ENCODE measurements at places on chromosomes 4 and X.

DNA sequence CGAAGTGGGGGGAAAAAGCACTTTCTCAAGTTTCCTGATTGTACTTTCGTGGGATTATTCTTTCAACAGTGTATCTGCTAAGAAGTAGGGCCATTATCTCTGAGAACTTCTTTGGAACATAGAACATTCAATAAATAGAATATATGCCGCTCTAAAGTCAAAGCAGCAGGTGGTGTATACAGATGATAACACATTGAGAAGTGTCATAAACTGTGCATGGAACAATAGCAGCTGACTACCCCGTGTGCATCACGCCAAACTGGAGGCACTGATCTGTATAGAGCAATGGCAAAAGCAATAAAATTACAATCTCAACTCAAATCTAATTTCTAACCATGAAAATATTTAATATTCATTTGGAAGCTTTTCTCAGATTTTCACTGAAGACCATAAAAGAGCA, 175.3 kb downstream of the DCTD start:
- no peak for DNase-seq

- no peak for DNase-seq
Observed at GRCh38 chrX:47605024-47605423, 14.6 kb downstream of the SYN1 start.

DNA sequence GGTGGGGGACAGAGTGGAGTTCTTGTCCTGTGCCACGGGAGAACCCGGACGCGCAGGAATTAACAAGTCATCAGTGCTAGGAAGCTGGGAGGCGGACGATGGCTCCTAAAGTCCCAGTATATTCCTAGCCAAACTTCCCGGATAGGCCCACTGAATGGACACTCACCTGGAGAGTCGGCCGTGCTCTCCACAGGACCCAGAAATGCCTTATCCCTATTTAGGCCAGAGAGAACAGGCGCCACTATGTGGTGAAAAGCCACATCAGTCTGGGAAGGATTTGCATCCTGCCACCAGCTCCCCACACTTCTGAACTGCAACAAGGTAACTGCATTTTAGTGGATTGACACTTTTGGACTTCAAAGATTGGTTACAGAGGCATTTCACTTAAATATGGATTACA, 1.1 kb downstream of the CFAP299 start:
- DNase-seq = peak; percentile 39

GRCh38 chr4:3753726-3754412, 12.3 kb upstream of the ADRA2C start:
- no peak for DNase-seq

DNA sequence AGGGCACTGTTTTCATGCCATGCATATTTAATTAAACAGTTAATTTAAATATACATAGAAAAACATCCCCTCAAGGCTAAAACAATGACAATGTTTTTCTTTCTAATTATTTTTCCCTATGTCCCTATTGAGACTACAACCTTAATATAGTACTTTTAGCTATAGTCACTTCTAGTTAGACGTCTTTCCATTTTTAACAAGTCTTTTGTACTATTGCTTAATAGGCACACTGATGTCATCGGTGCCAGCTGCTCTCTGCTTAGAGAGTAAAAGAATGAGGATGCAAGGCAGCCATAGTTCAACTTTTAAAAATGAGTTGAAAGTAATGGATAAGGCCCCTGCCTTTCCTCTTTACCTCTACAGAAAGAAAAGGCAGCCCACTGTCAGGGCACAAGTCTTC, 191.1 kb downstream of the KCTD8 start:
- no peak for DNase-seq

DNA sequence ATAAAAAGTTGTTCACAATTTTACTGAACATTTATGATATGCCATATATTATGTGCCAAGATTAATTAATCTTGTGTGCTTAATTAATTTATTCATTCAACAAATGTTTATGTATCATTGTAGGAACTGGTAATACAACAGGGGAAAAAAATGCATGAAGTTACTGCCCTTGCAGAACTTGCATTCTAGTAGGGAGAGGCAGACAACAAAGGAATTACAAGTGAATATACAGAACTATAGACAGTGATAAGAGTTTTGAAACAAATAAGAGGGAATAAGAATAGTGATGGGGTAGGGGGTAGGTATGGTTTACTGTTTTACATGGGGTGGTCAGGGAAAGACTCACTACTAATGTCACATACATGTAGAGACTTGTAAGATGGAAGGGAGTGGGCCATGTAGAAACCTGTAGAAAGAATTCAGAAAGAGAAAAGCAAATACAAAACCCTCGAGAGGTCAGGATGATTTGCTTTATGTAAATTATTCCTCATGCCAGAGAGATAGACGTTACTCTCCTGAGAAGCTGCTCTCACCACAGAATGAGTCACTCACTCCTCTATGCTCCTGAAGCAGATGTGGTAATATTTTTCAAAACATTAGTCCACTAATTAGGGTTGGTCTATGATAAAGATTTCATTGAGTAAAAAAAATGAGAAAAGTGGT, 855.0 kb upstream of the GRID2 start:
- peak; percentile 50 for DNase-seq

DNA sequence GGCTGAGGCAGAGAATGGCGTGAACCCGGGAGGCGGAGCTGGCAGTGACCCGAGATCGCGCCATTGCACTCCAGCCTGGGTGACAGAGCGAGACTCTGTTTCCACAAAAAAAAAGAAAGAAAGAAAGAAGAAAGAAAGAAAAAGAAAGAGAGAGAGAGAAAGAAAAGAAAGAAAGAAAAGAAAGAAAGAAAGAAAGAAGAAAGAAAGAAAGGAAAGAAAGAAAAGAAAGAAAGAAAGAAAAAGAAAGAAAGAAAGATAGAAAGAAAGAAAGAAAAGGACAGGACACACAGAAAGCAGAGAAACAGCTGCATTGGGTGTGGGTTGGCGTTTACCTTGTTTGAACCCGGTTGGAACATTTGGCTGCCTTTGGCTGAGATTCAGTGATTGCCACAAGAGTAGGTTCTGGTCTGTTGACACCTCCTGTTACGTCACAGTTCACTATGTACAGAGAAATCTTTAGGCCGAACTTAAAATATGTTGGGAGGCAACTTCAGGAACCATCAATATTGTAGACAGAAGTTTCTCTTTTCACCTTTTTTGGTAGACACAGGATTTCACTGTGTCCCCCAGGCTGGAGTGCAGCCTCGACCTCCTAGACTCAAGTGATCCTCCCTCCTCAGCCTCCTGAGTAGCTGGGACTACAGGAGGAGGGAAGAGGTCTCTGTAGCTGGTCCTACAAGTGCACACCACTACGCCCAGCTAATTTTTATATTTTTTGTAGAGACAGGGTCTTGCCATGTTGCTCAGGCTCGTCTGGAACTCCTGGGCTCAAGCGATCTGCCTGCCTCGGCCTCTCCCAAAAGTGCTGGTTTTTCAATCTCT, 16.3 kb upstream of the PLCXD1 start:
- peak; percentile 68 for DNase-seq

GRCh38 chr4:116847616-116848015, 237.8 kb downstream of the TRAM1L1 start:
- DNase-seq = no peak

DNA sequence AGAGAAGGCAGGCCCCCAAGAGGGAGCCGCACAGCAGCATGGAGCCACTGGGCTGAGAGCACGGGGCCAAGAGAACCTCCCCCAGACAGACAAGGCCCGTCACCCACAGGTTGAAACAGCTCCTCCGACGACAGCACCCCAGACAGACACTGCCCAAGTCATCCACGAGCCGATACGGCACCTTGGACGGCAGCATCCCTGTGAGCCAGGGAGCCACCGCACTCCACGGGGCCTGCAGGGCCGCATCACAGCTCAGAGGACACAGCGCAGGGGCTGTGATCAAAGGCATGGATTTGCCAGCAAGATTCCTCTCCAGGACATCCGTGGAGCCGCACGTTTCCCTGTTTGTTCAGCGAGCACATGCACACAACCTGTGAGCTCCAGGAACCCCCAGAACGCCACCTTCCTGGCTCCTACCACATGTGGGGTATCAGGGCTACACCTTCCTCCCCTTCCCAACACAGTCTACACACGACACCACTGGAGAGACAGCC, 3.9 kb downstream of the CTBP1 start:
- no peak for DNase-seq

DNA sequence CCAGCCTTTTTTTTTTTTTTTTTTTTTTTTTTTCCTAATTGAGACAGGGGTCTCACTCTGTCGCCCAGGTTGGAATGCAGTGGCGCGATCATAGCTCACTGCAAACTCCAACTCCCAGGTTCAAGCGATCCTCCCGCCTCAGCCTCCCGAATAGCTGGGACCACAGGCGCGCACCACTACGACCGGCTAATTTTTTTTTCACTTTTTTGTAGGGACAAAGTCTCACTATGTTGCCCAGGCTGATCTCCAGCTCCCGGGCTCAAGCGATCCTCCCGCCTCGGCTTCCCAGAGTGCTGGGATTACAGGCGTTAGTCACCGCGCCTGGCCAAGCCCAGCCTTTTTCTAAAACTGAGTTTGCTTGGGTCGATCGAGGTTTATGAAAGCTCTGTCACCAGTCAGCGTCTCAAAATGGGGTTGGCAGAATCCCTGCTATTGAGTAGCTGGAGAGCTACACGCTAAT, 1.3 kb upstream of the OTUD5 start:
- peak; percentile 59 for DNase-seq

- DNase-seq = no peak
Observed at GRCh38 chr4:76622717-76623116, 187.7 kb downstream of the SHROOM3 start.

- no peak for DNase-seq
Observed at GRCh38 chr4:178086320-178086719, 644.1 kb upstream of the AGA start.

DNA sequence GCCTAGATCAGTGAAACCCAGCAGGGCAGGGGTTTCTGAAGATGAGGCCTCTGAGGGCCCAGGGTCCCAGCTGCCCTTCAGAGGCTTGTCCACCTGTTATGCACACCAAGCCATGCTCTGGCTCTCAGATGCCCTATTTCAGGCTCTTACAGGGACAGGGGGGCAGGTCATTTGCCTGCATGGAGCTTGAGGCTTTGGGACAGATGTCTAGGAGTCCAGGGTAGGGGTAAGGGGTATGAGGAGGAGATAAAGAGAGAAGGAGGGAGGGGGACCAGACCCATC, 4.7 kb upstream of the EFNB1 start:
- DNase-seq = no peak

GRCh38 chrX:107485013-107485412, 35.6 kb downstream of the FRMPD3 start:
- DNase-seq = no peak

DNA sequence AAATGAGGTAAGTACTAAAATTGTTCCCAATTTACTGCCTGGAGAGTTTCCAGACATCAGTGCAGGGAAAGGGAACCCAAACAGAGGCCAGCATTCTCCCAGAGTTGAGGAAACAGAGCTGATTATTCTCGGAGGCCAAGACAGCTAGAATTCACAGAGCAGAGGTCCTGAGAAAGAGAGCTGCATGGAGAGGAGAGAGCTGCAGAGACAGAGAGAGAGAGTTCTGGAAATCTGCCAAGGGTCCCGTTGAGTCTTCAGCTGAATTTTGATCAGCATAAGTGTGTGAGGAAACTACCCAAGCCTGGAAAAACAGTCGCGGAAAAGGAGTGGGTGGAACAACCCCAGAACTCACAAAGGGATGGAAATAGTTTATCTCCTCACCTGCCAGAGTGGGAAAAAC, 43.8 kb upstream of the GPR173 start:
- peak; percentile 46 for DNase-seq

Data from choroid plexus epithelial cell (primary cell).